ENCODE measurements at places on chromosomes 6 and 20.

GRCh38 chr6:3226481-3227362 lies 731 bp downstream of the TUBB2B start:
- peak; percentile 41 for DNase-seq

- no peak for DNase-seq
These were observed 65.4 kb downstream of the RPRD1B start for GRCh38 chr20:38098952-38099351.

DNA sequence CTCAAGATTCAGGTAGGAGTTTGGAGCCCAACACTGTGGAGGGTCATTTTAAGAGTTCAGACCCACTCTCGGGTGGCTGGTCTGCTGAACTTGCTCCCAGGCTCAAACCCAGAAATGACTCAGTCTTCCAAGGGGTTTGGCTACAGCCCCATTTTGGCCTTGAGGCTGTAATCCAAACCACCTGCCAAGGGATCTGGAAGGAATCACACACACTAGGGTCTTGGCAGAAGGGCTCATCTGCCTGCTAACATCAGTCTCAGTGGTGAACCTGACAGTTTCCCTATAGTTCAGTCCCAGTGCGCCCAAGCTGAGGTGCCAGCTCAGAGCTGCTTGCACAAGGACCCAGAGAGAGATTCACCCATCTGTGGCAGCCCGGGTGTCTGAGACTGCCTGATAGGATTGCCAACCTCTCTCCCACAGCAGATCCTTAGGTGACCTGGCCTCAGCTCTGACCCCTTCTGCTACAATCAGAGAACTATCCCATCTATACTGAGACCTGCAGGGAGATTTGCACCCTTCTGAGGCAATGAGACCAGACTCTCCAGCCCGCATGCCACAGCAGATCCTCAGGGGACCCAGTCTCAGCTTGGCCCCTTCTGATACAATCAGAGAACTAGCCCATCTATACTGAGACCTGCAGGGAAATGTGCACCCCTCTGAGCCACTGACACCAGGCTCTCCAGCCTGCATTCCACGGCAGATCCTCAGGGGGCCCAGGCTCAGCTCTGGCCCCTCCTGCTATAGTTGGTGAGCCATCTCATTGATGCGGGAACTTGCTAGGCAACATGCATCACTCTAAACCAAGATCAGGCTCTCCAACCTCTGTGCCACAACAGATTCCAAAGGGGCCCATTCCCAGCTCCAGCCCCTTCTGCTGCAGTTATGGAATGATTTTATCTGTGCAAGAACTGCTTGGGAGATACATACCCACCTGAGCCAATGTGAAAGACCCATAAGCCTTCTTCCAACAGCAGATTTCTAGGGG lies 48.2 kb downstream of the THBS2 start:
- DNase-seq: no peak

DNA sequence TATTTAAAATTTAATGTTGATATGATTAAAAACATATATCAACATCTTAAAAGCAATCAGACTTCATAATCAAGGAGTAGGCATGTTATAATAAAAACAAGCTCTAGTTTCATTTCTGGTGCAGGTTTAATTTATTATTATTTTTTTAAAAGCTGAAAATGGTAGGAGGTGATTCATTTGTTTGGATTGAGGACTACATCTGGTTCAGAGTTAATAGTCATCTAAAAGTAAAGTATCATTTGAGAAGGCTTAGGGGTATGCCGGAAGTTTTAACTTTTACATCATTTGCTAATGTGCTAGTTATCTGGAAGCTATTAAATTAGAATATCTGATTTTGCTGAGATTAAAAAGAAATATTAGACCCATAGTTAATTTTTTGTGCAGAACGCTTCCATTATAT lies 169.5 kb upstream of the LAMA2 start:
- no peak for DNase-seq

GRCh38 chr6:1116149-1116548 lies 195.7 kb upstream of the FOXQ1 start:
- no peak for DNase-seq

DNA sequence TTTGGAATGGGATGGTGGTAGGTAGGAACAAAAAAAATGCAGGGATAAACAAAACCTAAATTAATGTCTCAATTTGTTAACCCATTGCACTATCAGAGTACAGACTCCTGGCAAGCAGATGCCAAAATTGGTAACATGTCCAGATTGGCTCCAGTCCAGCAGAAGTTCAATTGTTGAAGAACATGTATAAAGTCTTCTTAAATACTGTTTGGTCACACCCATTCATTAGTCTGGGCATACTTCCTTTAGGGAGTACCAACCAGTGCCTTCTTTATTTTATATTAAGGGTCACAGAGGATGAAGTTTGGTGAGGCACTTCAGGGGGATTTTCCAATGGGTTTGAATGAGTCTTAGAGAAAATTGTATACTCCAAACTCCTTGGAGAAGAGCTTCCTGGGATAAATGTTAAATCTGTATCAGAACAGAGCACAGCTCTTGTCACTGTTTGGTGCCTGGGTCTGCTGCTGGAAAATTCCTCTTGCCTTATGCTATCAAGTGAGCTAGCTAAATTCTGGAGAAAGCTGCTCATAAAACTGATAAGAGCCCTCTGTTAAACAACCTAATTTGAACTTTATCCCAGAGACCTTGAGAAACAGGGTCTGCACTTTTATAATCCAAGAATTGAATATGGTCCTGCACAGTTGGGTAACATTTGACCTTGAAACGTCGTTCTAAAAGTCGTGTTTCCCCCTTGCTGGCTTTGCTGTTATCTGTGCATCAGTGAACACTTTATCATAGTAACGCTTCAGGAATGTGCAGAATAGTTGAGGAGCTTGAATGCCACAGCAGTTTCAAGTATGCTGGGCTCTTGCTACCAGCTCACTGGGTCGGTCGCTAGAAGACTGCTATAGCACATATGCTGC lies 334.1 kb upstream of the CITED2 start:
- no peak for DNase-seq

DNA sequence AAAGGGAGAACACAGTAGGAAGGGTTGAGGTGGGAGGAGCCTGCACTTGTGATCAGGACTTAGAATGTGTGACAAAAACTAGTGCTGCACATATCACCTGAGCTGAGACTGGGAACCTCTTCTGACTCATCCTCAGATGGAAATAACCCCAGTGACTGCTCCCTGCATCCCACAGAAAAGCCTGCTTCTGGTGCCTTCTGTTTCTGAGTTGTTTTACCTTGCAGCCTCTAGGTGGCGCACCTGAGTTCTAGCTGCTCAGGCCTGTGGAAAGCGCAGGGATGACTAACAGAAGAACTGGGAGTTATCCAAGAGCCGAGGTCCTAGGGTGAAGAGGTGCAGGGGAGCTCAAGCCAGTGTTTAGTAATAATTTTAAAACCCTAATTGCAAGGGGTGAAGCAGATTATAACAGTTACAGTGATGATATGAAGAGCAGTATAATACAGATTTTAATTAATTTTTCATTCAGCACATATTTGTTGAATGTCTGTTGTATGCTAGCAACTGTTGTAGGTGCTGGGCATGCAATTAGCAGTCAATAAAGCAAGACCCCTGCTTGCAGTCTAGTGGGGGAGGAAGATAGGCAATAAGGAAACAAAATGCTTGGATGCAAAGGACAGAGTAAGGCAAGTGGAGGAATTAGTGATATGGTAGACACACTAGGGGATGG lies 302.5 kb downstream of the DHX35 start:
- peak; percentile 58 for DNase-seq

DNA sequence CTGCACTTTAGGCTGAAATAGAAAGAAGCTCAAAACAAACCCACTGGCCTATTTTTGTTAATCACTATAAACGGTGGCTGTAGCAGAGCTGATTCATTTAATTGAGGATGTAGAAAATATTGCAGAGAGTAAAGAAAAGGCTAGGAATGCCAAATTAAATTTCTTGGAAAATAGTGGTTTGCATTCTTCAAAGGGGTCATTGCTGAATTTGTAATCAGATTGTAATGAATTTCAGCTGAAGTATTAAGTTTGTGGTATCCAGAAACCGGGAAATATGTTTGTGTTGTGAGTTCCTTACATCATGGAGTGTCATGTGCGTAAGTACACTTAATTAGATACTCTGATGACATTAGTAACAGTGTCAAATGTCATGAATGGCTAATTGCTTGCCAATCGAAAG lies 203.0 kb downstream of the SAMD5 start:
- no peak for DNase-seq

DNA sequence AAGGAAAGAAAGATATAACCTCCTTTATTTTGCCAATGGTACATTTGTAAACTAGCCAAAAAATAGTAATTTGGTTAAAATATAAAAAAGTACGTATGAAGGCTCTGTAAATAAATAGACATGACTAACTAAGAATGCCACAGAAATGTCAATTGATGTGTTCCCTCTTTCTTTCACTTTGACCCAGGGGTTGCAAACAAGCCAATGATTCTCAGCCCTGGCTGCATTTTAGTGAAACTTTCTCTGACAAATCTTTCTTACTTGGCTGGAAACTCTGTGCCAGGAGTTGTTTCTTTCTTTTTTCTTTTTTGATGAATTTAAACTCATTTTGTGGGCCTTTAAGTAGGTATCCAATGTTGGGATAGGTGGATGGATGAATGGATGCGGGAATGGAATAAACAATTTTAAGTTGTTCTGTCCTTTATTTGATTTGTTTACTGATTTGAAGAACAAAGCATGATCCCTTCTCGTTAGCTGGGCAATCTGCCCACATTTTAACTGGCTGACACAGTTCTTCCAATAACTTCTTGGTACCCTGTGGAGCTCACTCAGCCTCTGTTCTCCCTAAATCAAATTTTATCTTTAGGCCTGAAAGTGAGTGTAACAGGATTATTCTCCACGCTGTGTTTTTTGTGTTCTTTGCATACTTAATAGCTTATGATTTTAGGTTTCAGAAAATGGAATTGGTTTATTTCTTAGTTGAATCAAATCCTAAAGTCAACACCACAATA lies 58.6 kb upstream of the GCLC start:
- DNase-seq: no peak

DNA sequence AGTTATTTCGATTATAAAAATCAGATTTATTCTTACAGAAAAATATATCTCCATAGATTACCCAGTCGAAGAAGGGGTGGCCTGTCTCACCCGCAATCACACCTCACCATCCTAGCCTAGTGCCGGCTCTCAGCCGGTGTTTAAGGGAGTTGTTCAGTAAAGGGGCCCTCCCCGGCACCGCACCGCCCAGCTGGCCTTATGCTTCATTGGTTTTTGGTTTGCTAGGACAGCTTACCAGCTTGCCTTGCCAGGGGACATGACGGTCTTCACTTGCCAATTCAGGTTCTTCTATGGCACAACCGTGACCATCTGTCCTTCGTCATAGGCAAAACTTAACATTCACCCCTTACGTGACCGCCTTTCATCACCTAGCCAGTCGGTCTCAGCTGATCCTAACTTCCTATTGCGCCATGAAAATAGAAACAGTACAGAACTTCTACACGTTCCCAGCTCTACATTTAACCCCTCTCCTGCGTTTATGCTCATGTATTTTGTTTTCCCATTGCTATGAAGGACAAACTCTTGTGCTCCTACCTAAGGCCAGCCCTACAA lies 44.7 kb upstream of the SLC22A16 start:
- DNase-seq: no peak

DNA sequence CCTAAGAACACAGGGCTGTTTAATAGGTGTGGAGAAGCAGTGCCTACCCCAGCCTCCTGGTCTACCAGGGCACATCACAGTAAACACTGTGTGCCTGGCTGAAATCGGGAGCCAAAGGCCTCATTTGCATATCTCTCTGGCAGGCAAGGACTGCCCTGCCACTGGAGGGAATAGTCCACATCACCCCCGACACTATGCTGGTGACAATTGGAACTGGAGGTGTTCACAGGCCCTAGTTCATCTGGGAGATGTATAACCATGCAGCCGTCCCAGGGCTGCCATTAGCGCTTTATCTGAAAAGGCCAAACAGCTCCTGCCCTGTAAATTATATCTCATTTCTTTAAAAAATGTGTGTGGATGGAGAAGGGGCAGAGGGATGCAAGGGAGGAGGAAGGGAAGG lies 150.3 kb downstream of the LINC00237 start:
- no peak for DNase-seq

DNA sequence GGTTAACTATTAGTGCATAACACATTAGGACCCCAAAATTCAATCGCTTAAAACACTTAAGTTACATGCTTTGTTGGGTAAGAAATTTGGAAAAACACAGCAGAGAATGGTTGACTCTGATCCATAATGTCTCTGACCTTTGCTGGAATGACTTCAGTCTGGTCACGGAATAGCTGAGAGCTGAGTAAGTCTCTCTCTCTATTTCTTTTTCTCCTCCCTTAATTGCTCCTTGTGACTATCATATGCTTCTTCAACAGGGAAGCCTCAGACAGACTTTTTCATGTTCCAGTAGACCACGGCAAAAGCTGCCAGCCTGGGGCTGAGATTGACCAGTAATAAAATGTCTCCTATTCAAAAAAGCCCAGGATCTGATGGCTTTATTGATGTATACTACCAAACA lies 4.8 kb downstream of the OR12D1 start:
- no peak for DNase-seq

- no peak for DNase-seq
These were observed 144.8 kb downstream of the TBC1D7 start for GRCh38 chr6:13183415-13184088.

DNA sequence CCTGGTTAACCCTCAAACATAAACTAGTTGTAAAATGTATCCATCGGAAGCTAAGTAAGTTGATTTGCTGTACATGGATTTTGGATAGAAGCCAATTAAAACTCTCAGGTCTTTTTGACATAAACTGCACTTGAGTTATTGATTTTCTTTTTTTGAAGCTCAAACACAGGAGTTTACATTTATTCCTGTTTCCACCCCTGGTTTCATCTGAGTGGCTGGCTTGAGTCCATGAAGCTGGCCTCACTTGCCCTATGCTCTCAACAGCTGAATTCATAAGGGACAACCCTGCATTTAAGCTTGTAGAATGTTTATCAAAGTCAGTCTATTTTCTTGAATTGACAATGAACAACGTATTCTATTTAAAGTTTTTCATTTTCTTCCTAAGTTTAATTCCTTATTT lies 58.1 kb upstream of the PLEKHG1 start:
- DNase-seq: no peak

All from activated CD8-positive, alpha-beta T cell treated with anti-CD3 and anti-CD28 coated beads for 36 hours (primary cell).